Islet precursor cell (in vitro differentiated cells): ENCODE measurements at places on chromosomes 16 and 17.

DNA sequence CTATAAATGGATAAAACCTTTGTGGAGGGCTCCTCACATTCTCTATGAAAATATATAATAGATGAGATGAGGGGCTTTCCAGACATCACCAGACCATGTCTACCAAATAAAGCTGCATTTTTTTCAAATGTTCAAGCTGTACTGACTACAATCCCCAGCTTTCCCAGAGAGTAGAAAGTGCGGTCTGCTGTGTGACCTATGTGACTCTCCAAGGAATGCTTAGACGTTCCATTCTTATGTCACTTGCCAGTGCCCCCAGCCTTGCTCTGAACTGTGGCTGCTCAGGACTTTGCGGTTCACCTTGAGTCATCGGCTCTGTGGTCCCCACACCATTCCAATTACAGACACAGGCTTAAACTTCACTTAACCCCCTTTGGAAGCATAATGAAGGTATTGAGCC is 47.8 kb upstream of the SCNN1B start:
- peak; percentile 92 for DNase-seq

DNA sequence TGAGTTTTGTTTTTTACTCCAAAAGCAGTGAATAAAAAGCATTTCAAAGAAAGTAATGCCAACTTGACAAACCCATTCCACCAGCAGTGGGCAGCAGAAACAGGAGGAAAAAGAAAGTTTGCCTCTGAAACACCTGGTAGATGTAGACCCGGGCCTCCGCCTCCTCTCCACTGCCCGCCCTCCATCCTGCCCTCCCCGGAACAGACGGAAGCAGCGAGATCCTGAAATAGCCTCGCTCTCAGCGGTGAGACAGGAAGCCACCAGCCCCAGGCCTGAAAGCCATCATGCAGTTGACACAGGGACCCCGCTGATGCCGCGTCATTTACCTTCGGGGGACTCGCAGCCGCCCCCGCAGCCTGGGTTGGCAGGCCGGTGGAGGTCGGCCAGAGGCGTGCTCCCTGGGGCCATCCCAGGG is 67.8 kb downstream of the C16orf78 start:
- DNase-seq: peak; percentile 77

- no peak for DNase-seq
These were observed 138.0 kb downstream of the ANKFN1 start for GRCh38 chr17:56291226-56291805.

GRCh38 chr16:49023050-49023449 is 258.6 kb downstream of the CBLN1 start:
- DNase-seq: no peak

DNA sequence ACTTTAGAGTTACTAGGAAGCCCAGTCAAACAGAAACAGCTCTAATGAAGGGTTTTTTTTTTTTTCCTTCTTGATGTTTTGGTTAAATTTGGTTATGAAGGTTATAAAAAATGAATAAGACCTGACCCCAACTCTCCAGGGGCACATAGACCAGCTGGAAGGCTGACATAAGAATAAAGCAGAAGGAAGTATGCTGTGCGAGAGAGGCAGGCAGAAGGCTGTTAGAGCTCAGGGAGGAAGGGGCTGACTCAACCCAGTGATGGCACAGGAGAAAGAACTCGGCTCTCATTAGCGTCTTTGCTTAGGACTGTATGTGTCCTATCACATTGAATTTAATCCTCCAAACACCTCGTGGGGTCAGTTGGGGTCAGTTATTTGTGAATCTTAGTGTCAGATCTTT is 474.6 kb downstream of the PMP22 start:
- DNase-seq: no peak

DNA sequence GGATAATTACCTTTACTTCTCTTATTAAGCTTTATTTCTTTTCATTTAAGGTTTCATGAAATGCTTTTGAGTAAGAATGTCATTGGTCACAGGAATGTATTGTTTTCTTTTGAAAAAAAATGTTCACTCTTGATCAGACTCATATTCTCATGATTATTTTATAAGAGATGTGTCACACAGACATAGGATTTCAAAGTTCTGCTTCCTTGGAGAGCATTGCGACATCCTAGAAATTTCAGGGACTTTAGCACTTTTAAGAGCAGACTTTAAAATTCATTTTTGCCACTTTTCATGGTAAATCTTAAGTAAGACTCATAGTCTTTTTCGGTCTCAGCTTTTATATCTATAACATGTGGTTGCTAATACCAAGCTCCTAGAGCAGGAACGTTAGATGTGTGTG is 314.7 kb downstream of the CDH8 start:
- DNase-seq: no peak
